ENCODE measurements at places on chromosomes 7 and 10.

DNA sequence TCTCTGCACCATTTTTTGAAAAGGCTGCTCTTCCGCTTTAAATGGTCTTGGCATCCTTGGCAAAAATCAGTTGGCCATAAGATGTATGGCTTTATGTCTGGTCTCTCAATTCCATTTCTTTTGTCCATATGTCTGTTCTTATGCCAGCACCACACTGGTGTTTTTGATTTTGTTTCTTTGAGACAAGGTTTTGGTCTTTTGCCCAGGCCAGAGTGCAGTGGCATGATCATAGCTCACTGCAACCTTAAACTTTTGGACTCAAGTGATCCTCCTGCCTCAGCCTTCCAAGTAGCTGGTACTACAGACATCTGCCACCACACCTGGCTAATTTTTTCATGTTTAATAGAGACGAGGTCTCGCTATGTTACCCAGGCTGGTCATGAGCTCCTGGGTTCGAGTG, 48.5 kb downstream of the ANLN start:
- DNase-seq: no peak

DNA sequence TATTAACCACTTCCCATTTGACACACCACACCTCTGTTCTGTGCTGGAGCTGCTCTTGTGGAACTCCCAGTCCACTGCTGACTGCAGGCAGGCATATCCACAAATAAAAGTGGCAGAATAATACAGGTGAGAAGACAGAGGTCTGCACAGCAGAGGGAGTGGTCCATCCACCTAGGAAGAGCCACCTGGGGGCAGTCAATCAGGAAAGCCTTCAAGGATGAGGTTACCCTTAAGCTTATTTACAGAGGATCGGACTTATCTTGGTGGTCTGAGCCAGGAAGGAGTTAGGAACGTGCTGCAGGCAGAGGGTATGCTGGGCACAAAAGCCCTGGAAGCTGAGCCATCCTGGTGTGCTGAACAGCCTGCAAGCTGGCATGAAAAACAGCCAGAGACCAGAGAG, 78.7 kb downstream of the FRMPD2 start:
- DNase-seq: no peak

GRCh38 chr10:62618054-62618453, 186.5 kb upstream of the ADO start:
- DNase-seq: no peak

DNA sequence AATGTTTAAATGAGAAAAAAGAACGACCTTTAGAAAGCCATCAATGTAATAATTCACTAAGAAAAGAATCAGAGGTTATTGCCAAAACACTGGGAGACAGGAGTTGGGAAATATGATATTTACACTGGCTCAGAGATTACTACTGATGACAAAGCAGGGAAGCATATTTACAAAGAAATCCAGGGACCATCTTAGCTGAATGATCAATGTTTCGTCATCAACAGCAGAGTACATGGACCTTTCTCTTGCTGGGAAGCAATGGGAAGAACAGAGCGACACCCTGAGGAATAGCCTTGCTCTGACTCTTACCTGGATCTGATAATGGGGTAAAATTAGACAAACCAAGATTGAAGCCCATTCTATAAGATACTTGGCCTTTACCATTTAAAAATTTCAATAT, 1293.5 kb downstream of the XPNPEP1 start:
- DNase-seq: peak; percentile 32

- DNase-seq: no peak
Measured at GRCh38 chr7:35533902-35534301, 161.0 kb downstream of the HERPUD2 start.

DNA sequence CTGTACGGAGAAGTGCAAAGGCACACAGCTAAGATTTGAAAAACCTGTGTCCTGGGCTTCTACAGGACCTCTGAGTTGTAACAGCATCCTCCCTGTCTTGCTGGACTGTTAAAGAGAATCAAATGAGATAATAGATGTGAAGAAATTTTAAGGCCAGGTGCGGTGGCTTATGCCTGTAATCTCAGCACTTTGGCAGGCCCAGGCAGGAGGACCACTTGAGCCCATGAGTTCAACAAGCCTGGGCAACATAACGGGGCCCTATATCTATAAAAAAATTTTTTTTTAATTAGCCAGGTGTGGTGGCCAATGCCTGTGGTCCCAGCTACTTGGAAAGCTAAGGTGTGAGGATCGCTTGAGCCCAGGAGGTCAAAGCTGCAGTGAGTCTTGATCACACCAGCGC, 2.9 kb upstream of the ARHGAP21 start:
- DNase-seq: no peak

- no peak for DNase-seq
Measured at GRCh38 chr10:1370298-1370697, 314.1 kb downstream of the WDR37 start.

DNA sequence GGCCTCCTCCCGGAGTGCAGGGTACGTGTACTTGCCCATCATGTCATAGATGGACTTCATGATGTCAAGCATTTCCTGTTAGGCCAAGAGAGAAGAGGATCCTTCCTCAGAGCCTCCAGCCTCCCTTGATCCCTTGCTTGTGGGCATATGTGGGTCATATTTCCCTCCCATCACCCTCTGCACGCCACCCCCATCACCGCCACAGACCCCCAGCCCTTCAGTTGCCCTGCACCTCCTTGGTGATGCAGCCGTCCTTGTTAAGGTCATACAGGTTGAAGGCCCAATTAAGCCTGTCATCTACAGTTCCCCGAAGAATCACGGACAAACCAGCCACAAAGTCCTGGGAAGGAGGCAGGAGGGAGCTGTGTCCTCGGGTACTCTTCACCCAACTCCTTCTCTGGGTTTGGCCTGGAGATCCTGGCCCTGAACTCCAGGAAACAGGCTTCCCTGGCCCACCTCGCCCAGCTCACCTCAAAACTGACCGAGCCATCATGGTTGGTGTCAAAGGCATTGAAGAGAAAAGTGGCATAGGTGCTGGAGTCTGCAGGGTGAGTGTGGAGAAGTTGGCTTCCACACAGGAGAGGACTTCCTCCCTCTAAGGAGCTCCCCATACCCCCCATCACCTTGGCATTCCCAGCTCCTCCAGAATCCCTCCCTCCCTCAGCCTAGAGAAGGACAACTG, 9.8 kb upstream of the OGA start:
- DNase-seq: no peak

GRCh38 chr10:67861750-67862432, 22.6 kb upstream of the SIRT1 start:
- DNase-seq: no peak

- no peak for DNase-seq
Measured at GRCh38 chr7:106260136-106260561, 24.6 kb downstream of the NAMPT start.

GRCh38 chr10:89207181-89207800, at the start of gene CH25H:
CH25H (minus strand) TSS chr10:89207317; CDS start chr10:89207292, 25 bp downstream.
- DNase-seq: peak; percentile 91

DNA sequence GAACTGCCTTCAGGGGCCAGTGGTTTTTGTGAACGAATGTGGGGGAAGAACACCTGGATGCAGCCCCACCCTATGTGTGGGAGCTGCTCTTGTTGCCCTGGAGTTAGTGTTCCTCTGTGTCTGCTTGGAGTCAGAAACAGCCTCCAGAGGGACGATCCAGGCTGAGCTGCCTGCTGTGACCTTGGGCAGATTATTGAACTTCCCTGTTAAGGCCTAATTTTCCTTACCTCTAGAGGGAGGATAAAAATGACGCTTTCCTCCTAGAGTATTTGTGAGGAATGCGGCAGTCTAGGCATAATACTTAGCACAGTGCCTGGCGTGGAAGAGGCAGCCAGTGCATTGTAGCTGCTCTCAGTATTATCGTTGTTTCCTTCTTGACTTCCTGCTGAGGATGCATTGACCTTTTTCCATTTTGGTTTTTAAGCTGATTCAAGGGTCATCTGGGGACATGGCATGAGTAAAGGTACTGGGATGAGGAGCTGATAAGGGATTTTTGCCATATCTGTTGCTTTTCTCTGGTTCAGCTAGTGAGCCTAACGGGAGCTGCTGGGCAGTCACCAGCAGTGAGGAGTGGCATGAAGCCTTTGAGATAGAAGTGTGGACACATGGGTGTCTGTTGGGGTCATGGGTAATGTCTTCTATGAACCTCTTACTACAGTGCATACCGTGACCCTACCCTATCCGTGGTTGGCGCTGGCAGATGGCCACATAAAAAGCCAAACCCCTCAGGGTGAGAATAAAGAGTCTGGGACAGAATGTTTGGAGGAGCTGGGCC, 6.4 kb downstream of the ZFYVE27 start:
- DNase-seq: no peak

DNA sequence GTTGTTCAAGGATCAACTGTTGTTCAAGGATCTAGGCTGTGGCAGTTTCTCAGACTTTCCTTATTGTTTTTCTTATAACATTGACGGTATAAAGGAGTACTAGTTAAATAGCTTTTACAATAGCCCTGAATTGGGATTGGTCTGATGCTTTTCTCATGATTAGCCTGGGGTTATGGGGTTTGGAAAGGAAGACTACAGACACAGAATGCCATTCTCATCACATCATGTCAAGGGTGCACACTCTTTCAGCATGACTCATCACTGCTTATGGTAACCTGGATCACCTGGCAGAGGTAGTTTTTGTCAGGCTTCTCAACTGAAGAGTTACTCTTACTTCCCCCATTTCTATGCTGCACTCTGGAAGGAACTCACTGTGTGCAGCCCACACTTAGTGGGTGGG, 194.2 kb upstream of the NPSR1 start:
- DNase-seq: no peak

GRCh38 chr10:33240931-33241330, 93.5 kb downstream of the NRP1 start:
- peak; percentile 89 for DNase-seq
